Aorta (tissue), 5 donors: ENCODE measurements at places on chromosomes 11 and 22. TPM values are rescaled to one million over a fixed set of nuclear protein-coding genes. Genes with fewer than 3 reads are reported as not detected.
A peak's percentile ranks its signal among the peaks of the same experiment; 100 is the strongest.

- no peak overlapping the region for H3K4me3 ChIP-seq
- no peak for DNase-seq
- no peaks in the 10 kb centered on the region for H3K36me3 ChIP-seq
- no peaks in the 10 kb centered on the region for H3K27me3 ChIP-seq
- no peak overlapping the region for H3K27ac ChIP-seq
Observed at GRCh38 chr11:48123934-48124755, 92.5 kb upstream of the OR4B1 start.

The IFITM10 gene
- 15.0 TPM for total RNA-seq

- H3K36me3 ChIP-seq: no peaks in the 10 kb centered on the region
- no peaks in the 10 kb centered on the region for H3K27me3 ChIP-seq
- peak within 1 kb of the TSS; percentile 94 for H3K4me3 ChIP-seq
- no peaks in the 10 kb centered on the region for H3K4me1 ChIP-seq
- H3K27ac ChIP-seq: peak within 1 kb of the TSS; percentile 70
Observed at GRCh38 chr11:64233913-64234586, at the start of gene VEGFB. Gene VEGFB, plus strand, starts transcription at chr11:64234584. Its CDS starts 250 bp downstream, at chr11:64234834.

DNA sequence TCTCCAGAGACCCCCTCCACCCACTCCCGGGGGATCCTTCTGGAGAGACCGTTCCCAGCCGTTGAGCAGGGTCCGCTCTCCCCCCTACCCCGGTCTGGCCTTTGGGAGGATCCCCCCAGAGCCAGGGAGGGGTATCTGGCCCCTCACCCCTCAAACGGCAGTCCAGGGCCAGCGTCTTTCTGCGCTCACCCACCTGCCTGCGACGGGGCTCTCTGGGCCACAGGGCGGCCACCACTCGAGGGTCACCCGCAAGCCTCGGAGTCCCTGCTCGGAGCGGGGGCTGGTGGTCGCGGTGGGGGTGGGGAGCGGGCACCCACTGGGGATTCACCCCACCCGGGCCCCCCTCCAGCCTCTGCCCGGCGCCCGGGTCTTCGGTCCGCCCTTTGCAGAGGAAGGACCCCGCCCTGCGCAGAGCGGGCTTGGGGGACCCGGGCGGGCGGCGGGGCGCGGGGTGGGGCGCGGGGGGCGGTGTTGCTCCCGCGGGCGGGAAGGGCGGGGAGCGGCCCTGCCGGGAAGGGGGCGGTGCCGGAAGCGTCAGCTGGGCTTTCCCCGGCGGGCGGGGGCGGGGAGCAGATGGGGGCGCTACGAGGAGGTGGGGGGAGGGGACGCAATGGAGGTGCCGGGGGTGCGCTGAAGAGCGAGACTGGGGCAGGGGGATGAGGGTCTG is 16.6 kb downstream of the CRELD2 start:
- H3K4me1 ChIP-seq: peaks cover 2% of the 10 kb centered on the region
- peak; percentile 96 for DNase-seq
- no peaks in the 10 kb centered on the region for H3K27me3 ChIP-seq
- H3K27ac ChIP-seq: peak overlapping the region; percentile 61
- no peaks in the 10 kb centered on the region for H3K36me3 ChIP-seq
